ENCODE measurements at places on chromosomes 3 and 15. TPM values are rescaled to one million over a fixed set of nuclear protein-coding genes. Genes with fewer than 3 reads are reported as not detected.

The COL6A5 gene
- not detected for total RNA-seq

The DLEC1 gene
- total RNA-seq, result 0.16 TPM

DNA sequence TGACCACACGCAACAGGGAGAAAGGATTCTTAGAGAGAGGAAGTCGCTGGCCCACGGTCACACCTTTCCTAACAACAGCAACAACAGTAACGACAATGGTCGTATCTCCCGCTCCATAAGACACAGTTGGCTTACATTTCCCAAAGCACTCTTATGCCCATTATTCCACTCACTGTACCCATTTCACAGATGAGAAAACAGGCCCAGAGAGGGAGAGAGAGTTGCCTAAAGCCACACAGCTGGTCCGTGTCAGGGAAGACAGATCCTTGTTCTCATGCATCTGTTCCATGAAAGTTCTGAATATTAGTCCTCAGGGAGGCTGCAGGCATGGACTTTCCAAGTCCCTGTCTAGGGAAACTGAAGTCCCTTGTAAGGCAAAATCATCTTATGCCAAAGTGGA, 42.0 kb upstream of the ATP2B2 start:
- DNase-seq, result no peak

DNA sequence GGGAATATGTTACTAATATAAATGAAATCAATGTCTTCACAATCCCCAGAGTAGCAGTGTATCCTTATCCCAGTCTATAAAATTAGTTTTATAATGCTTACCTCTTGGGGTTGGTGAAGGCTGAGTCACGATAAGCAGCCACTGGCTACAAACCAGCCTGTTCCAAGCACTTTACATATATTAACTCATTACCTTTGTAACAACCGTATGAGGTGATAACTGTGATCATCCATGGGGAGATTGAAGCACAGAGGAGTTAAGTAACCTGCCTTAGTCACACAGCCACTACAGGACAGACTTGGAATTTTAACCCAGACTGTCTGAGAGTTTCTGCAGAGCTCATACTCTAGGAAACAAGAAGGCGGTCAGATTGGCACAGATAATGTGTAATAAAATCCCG, 43.3 kb upstream of the MITF start:
- DNase-seq, result no peak

DNA sequence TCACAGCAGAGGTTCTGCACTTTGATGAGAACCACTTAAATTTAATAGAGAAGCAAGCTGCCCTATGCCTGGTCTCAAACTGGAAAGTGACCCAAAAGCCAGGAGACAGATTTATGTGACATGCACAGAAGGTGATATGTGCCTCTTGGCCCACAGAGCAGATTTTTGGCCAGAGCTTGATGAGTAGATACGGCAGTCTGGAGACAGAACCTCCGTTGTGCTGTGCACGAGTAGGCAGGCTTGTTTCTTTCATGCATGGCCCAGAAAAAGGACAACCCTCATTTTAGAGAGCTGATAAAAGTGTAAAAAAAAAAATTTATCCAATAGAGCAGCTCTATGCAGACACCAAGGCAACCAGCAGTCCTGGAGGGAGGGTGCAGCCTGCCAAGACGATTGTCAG, 423.1 kb downstream of the CNTN6 start:
- no peak for DNase-seq

DNA sequence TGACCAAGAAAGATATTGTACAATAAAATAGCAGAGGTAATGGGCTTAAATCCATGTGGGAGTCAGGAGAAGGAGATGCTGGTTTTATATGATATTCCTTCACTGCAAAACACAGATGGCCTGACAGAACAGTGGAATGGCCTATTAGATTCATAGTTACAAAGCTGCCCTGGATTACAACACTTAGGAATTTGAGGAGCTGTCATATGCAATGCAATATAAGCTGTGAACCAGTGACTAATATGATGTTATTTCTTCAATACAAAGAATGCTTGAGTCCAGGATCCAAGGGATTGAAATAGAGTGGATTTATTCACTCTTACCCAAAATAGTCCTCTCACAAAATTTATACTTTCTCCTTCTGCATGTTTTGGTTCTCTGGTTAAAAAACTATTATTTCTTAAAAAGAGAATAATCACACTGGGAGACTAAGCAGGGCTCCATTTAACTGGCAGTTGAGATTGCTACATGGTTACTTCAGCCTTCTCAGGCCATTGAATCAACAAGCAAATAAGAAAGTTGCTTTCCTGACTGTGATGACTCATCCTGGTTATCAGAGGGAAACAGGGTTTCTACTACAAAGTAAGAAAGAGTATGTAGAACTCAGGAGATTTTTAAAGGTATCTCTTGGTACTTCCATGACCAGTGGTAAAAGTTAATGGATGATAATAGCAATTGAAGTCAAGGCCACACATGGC, 79.8 kb upstream of the ZPLD1 start:
- no peak for DNase-seq

Data from activated T-helper 2 cell treated with anti-CD3 and anti-CD28 coated beads, Interferon-gamma antibody, Interleukin-2, Interleukin-4, amounts not matched to agents 10 μg/mL and 5 μg/mL and 100 μg/mL, durations not matched to agents 14 hours and 24 hours and 36 hours (primary cell).